ENCODE measurements at places on chromosomes 11 and 22.

DNA sequence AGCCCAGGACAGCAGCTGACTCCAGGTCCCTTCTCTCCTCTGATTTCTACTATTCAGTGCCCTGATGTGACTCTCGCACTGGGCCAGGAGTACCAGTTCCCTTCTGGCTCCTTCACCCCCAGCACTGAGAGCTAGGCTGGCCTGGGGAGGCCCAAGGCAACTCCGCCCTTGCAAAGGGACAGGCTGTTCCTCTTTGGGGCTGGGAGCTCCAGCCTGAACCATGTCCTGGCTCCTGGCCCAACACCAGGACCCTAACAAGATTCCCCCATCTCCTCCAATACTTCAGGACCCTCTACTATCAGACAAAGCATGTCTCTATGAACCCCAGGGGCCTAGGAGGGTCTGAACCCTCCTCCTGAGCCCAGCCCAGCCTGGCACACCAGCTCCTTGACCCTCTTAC, 12.5 kb downstream of the CREB3L1 start:
- DNase-seq: no peak

DNA sequence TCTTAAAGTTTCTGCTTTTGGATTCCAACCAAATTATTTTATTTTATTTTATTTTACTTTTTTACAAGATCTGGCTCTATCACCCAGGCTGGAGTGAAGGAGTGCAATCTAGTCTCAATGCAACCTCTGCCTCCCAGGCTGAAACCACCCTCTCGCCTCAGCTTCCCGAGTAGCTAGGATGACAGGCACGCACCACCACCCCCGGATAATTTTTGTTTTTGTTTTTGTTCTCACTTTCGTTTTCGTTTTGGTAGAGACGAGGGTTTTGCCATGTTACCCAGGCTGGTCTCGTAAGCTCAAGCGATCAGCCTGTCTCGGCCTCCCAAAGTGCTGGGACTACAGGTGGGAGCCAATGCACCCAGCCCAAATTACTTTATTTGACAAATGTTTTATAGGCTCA, 219.8 kb downstream of the ETS1 start:
- no peak for DNase-seq

- no peak for DNase-seq
Observed at GRCh38 chr22:24810043-24810749, 4.2 kb downstream of the SGSM1 start.

DNA sequence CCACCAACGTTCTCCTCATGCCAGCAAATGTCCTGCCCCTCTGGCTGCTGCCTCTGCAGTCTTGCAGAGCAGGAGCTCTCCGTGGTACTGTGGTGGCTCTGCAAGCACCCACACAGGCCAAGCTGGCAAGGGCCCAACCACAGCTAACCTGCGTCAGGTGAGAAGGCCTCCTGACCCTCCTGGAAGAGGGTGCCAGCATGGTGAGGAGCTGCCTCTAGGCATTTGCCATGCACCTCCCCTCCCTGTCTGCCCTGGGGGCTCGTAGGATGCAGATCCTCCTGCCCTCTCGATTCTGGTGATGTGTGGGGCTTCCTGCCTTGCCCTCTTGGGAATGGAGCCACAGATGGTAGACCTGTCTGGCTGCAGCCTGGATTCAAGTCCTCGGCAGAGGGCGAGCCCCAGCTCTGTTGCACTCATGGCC, 1408.8 kb downstream of the TBC1D22A start:
- DNase-seq: no peak

GRCh38 chr11:1256257-1257045, 33.6 kb downstream of the MUC5B start:
- DNase-seq: no peak

DNA sequence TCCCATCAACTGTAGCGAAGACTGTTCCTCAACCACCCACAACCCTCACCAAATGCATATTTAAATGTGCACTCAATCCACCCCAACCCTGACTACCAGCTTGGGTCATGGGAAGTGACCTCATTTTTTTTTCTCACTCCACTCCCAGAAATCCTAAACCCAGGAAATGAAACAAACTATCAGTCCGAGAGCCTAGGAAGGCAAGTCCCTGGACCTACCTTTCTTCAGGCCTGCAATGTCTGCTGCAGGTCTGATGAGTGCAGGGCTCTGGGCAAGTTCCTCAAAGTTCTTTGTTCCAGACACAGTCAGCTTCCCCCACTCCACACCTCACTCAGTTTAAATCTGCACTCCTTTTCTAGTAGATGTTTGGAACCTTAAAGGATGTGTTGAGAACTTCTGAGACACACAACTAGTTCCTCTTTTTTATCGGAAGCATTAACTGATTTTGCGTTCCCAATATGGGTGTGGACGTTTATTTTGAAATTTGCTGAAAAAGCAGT, at the start of gene MS4A4E:
TSS of gene MS4A4E (minus strand) at position 398 of the 500 bp plus-strand sequence. CDS start 13,082 bp downstream, outside the sequence.
- no peak for DNase-seq

DNA sequence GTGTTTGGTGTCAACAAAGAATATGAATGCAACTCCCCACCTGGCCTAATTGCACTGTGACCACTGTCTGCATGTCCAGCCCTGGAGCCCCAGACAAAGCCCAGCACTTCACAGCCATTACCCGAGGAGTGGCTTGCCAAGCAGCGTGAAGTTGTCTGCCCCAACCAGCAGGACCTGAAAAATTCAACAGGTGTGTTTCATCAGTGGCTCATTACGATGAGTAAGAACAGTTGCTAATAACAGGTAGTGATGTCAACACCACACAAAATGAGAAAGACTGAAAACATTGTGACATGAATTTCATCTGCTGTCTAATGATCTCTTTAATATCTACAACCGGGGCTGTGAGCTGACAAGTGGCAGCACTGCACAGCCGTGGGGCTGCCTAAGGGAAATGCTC, 10.3 kb downstream of the MRPL21 start:
- no peak for DNase-seq

- DNase-seq: no peak
Observed at GRCh38 chr11:8100605-8101004, 19.6 kb downstream of the TUB start.

Measured in stimulated activated CD4-positive, alpha-beta T cell treated with anti-CD3 and anti-CD28 coated beads, Interleukin-15, amount 100 ng/mL, for 1 hour (primary cell).